ENCODE measurements at places on chromosomes 2 and 18. TPM values are rescaled to one million over a fixed set of nuclear protein-coding genes. Genes with fewer than 3 reads are reported as not detected.

GRCh38 chr2:218022851-218023530 lies 20.2 kb upstream of the TNS1 start:
- no peak for DNase-seq

GRCh38 chr2:218979846-218980734 lies 4.9 kb downstream of the FEV start:
- peak; percentile 71 for DNase-seq

DNA sequence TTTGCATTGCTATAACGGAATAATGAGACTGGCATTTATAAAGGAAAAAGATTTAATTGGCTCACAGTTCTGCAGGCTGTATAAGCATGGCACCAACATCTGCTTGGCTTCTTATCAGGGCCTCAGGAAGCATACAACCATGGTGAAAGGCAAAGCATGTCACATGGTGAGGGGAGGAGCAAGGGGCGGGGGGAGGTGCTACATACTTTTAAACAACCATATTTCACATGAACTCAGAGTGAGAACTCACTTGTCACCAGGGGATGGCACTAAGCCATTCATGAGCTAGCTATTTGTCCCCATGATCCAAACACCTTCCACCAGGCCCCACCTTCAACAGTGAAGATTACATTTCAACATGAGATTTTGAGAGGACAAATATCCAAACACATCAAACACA lies 188.7 kb downstream of the MBD5 start:
- no peak for DNase-seq

GRCh38 chr2:215654148-215654819 lies 218.4 kb upstream of the FN1 start:
- DNase-seq = peak; percentile 76

DNA sequence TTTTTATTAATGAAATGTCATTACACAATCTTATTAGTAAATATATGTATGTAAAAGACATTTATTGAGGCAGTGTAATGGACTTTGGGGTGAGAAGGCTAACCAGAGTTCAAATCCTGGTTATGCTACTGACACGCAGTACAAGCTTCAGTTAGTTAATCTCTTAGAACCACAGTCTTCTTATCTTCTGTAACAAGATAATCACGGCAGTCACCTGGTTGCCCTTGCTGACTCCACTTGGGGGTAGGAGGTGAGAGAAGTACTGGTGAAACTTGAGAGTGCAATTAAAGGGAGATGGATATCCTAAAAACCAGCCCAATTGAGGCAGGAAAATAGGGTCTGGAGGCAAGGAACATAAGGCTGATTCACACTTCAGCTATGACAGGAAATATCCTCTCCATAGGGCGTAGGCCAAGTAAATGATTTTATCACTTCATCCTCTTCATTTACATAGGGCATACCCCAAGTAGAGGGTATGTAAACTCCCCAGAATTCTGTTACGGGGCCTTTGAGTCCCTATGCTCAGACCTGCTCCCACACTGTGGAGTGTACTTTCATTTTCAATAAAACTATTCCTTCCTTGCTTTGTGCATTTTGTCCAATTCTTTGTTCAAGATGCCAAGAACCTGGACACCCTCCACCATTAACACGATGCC lies 21.3 kb downstream of the SKA1 start:
- no peak for DNase-seq

ZC3H6 gene
- total RNA-seq = 6.6 TPM

GAREM1 gene
- 1.5 TPM for total RNA-seq

TMEM247 gene
- not detected for total RNA-seq

ARHGAP15 gene
- total RNA-seq = not detected

- DNase-seq = peak; percentile 50
Measured at GRCh38 chr2:133418671-133419070, 149.6 kb downstream of the NCKAP5 start.

ATP6V1B1 gene
- 2.1 TPM for total RNA-seq

- peak; percentile 62 for DNase-seq
Measured at GRCh38 chr2:71299507-71299906, 32.1 kb upstream of the ZNF638 start.

DNA sequence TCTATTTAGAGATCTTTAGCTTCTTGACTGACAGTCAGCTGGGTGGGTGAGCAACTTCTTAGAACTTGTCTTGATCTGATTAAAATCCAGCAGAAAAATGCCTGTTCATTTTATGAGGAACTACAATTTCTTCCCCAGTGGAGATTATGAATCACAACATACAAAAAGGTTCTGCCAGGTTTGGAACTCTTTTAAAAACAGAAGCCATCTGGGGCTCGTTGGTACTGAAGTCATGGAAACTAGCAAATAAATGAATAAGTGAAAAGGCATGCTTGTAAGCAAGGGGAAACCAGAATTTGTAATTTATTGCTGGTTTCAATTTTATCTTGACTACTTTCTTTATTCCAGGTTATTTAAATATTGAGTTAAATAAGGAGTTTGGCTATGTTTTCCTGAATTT lies 767.4 kb downstream of the MBD2 start:
- DNase-seq = no peak

MYCN gene
- total RNA-seq = not detected

DNA sequence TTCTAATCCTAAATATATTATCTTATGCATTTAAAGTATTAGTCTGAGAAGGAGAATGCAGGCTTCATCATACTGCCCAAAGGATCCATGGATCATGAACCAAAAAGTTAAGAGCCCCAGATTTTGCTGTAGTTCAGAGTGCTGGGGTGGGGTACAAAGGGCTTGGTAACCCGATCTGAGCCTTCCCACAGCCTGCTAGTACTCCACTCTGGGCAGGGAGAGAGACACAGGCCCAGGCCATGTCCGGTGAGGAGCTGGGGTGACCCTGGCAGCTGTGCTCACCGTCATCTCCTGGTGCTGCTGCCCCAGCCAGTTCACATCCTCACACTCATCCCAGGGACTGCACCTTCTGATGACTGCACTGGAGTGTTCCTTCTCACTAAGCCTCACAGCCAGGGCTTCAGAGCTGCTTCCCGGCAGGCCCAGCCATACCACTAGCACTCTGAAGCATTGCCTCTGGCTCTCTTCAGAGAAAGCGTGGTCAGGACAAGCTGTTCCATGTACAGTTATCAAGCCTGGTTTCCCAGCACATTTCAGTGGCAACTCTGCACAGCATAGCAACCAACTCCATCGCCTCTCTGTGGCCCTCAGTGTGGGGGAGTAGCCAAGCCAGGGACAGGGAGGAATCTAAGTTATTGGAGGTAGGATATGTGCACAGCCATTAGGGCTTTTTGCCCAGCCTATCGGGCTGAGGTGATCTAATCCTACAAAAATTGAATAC lies 189.0 kb upstream of the CTAGE1 start:
- peak; percentile 94 for DNase-seq

- no peak for DNase-seq
Measured at GRCh38 chr2:113922335-113922734, 32.4 kb downstream of the ACTR3 start.

PAPOLG gene
- 11.2 TPM for total RNA-seq

LONRF2 gene
- total RNA-seq = under 0.01 TPM

PLEKHH2 gene
- 14.0 TPM for total RNA-seq

RNF144A gene
- 0.17 TPM for total RNA-seq

GRCh38 chr18:495017-495416 lies 5.5 kb downstream of the COLEC12 start:
- peak; percentile 56 for DNase-seq

LOXHD1 gene
- total RNA-seq = not detected

KCNG2 gene
- total RNA-seq = 6.4 TPM

TOGARAM2 gene
- 0.26 TPM for total RNA-seq

DNA sequence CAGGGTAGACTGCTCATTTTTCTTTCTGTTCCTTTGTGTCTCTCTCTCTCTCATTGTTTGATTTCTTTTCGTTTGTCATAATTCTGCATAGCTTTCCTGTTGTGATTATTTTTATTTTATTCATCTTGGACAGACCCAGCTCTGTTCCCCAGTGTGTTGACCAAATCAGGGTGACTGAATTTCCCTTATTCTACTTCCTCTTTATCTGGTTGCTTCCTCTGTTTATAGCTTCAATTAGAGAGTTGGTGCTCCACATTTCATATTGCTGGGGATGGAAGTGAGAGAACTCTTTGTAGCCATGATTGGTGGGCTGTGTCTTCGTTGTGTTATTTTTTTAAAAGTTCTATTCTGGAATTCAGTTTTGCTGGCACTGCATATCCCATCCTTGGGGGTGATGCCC lies 19.1 kb downstream of the PROKR1 start:
- DNase-seq = no peak

ARPC2 gene
- 199 TPM for total RNA-seq

DNA sequence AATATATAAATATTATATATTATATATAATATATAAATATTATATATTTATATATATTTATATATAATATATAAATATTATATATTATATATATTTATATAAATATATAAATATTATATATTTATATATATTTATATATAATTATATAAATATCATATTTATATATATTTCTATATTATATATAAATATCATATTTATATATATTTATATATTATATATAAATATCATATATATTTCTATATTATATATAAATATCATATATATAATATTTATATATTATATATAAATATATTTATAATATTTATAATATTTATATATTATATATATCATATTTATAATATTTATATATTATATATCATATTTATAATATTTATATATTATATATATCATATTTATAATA lies 321.4 kb downstream of the CDH2 start:
- no peak for DNase-seq

KCNE4 gene
- total RNA-seq = 11.0 TPM

DNA sequence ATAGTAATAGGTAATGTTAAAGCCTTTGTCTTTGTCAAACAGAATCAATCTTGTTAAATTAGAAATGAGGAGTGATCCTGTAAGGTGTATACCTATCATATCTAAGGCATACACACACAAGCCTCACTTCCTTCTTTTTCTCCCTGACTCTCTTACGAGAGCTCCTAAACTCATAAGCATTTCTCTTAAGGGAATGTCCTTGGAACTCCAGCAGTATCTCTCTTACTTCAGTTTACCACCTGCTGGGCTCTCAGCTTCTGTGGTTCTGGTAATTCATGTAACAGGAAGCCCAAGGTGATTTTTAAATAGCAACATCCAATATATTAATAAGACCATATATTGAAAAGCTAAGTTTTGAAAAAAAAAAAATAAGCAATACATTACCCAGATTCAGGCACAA lies 85.9 kb downstream of the UBE2E3 start:
- DNase-seq = no peak

ARL6IP6 gene
- 16.2 TPM for total RNA-seq

Measured in fibroblast of lung (primary cell).